Esophagus squamous epithelium (tissue), 5 donors: ENCODE measurements at places on chromosomes 12 and 14.

DNA sequence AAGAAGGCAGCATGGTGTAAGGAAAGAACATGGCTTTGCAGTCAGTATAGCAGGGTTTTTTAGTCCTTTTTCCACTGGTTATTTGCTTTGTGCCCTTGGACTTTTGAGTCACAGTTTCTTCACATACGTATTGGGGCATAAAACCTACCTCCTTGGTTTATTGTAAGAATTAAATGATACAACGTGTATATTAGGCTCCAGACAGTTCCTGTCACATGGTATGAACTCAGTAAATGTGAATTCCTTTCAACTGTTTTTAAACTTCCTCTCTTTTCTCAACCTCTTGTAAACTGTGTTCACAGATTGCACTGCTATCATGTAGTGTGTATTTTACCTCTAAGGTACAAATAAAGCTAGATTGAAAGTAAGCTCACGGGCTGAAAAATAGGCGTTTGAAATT, 29.5 kb downstream of the MSRB3 start:
- no peak for DNase-seq

DNA sequence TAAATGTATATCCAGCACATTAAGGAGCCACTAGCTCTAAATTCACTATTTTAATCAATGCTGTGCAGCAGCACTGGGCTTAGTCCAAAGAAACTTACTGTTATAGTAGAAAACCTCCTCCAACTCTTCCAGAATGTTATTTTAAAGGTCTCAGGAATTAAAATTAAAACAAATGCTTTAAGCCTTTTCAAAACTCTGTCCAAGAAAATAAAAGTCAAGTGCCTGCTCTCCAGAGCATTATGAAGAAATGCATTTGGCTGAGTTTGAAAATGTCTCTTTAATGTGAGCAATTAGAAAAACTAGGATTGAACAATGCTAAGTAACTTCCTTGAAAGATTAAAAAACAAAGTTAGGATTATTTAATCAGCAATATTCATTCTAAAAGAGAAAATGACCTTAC, 322.4 kb upstream of the DCN start:
- no peak for DNase-seq

- no peak for DNase-seq
Measured at GRCh38 chr12:71562676-71563595, 100.7 kb downstream of the ZFC3H1 start.

DNA sequence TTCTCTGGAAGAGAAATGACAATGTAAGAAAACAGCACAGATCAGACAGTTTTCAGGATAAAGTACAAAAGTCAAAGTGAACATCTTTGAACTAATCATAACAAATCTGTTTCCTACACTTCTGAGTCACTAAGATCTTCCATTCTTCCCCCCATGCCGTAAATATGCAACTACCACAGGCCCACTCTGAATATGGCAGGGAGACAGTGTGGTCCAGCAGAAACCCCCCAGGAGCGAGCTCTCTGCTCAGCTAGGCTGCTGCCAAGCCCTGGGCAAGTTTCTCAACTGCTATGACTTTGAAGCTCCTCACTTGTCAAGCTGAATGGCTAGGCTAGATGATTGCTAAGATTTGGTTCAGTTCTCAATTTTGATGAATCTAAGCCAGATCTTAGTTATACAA, 148.1 kb downstream of the EFCAB11 start:
- no peak for DNase-seq

DNA sequence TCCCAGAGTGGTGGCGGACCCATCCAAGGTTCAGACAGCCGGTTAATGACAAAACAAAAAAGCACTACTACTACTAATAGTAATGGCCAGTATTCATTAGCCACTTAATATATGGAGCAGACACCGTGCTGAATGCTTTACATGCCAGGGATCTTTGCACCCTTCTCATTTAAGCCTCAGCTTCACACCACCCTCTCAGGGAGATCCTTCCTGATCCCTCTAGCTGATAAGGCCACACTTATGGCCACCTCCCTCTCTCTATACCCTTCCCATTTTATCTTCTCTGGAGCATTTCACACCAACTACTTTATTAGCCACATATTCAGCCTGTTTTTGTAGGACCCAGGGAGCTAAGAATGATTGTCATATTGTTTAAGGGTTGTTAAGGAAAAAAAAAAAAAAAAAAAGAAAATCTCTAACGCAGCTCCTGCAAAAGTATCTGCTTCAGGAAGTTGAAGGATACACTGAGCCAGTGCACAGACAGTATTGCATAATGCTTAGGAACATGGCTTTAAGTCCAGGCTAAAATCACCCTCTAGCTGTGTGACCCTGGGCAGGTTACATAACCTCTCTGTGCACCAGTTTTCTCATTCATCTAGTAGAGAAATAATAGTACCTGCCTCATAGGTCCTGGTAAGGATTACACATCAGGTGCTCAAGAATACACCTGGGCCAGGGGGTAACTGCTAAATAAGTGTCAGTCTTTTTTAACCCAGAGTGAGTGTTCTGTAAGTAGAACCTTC, 29.4 kb downstream of the NUAK1 start:
- no peak for DNase-seq

GRCh38 chr12:79151956-79152355, 287.4 kb downstream of the SYT1 start:
- DNase-seq: no peak

DNA sequence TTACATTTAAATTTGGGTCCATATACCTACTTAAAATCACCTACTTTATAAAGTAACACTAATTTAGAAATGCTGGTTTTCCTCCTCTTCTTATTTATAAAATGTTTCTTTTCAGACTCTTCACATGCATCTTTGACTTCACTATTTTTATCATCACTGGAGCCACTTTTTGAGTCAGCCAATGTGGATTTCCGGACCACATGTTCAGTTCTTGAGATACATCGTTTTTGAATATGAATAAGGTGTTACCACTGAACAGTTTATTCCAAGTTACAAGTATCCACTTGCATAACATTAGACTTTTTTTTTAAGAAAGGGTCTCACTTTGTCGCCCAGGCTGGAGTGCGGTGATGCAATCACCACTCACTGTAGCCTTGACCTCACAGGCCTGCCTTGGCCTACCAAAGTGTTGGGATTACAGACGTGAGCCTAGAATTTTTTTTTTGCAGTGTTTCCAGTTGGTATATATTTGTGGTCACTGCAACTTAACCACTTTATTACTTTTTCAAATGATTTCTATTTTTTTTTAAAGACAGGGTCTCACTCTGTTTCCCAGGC, 5.7 kb downstream of the FNTB start:
- DNase-seq: no peak

DNA sequence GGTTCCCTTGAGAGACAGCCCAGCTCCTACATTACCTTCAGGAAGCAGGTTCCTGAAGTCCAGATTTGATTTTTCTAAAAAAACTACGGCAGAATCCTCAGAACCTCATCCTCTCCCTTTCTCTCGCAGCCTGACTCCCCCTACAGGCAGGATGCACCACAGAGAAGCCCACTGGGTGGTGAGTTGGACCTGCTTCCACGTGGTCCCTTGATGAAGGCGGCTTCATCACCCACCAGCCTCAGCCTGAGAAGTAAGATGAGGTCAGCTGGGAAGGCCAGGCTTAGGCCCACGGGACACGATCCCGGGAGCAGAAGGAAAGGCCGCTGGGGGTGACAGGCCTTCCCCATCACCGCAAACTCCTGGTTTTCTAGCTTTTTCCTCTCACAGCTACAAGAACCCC, 83.0 kb downstream of the ACTN1 start:
- DNase-seq: no peak

DNA sequence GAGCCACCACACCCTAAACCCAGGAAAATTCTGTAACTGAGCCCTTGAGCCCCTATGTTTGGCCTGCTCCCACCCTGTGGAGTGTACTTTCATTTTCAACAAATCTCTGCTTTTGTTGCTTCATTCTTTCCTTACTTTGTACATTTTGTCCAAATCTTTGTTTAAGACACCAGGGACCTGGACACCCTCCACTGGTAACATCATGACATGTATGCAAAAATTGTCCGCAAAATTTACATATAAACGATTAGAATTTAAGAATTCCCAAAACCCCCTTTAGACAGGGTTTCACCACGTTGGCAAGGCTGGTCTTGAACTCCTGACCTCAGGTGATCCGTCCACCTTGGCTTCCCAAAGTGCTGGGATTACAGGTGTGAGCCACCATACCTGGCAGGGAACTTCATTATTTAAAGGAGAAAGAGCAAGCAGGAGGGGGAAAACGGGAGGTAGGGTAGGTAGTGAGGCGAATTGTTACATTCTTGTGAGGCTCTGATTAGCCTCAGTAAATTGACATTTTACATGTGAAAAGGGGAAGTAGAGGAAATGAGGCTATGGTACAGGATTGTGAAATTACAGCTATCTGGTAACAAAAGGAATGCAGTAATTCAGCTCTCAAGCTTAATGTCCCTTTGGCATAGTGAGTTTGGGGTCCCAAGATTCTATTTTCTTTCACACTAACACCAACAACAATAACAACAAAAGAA, 27.6 kb downstream of the TUBA1A start:
- DNase-seq: no peak

DNA sequence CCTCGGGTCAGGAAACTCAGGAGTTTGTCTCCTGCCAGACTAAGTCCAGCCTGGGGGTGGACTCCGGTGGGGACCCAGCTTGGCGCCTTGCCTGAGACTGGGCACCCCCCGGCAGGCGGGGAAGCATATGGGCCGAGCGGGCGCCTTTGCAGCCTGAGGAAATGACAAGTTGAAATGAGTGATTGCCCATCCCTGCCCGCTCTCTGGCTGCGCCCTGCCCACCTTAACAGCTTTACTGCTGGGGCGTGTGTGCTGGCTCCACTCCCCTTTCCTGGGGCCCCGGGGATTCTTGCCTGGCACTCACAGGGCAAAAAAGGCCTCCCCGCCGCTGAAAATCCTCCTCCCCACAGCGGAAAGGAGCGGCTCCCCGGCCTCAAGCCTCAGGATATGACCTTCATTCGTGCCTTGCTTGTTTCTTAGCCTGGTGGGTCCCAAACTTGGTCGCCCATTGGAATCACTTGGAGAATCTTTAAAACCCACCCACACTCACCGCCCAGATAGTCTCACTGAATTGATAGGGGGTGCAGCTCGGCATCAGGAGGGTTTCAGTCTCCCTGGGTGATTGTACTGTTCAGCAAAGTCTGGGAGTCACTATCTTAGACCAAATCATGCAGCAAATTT, 1.5 kb downstream of the RFLNA start:
- DNase-seq: no peak

DNA sequence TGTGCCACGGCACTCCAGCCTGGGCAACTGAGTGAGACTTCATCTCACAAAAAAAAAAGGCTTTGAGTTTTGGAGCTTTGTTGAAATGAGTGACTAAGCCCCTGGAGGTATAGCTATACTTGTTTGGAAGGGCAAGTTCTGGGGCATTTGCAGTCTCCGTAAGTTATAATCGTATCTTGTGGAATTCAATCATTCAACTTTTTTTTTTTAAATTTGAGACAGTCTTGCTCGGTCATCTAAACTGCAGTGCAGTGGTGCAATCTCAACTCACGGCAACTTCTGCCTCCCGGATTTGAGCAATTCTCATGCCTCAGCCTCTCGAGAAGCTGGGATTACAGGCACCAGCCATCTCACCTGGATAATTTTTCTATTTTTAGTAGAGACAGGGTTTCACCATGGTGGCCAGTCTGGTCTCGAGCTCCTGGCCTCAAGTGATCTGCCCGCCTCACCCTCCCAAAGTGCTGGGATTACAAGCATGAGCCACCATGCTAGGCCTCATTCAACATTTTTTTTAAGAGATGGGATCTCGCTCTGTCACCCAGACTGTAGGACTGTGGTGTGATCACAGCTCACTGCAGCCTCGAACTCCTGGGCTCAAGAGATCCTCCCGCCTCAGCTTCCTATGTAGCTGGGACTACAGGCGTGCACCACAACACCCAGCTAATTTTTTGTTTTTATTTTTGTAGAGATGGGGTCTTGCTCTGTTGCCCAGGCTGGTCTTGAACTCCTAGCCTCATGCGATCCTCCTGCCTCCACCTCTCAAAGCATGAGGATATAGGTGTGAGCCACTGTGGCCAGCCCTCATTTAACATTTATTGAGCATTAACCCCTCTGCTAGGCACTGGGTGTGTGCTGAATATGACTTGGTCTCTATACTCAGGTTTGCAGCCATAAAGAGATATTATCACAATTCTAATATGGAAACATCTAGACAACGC, 133.7 kb upstream of the MAP1LC3B2 start:
- no peak for DNase-seq

DNA sequence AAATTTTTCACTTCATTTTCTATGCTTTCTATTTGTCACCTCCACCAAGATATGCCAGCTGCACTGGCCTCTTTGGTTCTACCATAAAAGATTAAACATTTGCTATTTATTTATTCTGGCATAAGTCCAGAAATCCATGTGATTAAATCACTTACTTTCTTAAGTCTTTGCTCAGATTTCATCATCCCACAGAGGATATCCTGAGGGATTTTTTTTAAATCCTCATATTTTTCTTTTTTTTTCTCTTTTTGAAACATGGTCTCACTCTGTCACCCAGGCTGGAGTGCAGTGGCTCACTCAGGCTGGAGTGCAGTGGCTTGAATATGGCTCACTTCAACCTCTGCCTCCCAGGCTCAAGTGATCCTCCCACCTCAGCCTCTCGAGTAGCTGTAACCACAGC, 645.4 kb upstream of the ATXN7L3B start:
- DNase-seq: no peak

DNA sequence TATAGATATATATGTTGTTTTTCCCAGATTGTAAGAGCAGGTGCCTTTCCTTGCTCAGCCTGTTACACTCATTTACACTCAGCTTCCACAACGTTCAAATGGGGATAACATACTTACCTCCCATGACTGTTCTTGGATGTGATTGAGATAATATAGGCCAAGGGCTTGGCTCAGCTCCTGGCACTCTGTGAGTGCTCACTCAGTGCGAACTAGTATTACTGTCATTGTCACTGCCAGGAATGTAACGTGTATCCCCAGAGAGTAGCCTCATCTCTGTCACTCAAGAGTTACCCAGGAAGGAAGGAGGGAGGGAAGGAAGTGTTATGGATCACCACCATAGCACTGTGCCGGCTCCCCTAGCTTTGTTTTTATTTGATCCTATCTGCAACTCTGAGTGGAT, 307.9 kb downstream of the PDZRN4 start:
- no peak for DNase-seq

GRCh38 chr12:78726854-78727253, 137.7 kb upstream of the SYT1 start:
- DNase-seq: no peak

DNA sequence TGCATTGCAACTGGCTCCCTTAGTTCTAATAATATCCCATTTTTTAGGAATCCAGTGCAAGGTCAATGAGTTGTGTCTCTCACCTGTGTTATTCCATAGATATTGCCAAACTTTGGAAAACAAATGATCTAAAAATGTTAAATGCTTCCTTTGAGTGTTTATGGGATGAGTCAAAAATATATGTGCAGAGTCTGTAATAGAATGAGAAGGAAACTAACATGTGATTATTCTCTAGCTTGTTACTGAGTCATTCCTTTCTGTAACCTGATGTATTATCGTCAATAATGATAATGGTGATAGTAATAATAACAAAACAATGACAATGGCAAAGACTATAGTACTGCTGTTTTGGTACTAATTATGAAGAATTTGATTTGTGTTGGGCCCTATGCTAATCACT, 11.5 kb downstream of the ACSS3 start:
- no peak for DNase-seq

- no peak for DNase-seq
Measured at GRCh38 chr12:26017484-26018211, 59.2 kb downstream of the RASSF8 start.
